ENCODE measurements at places on chromosomes 7 and 10. TPM values are rescaled to one million over a fixed set of nuclear protein-coding genes. Genes with fewer than 3 reads are reported as not detected.

Gene ELAPOR2
- total RNA-seq: 9.5 TPM

Gene EPHA1
- not detected for total RNA-seq

Gene LHFPL3
- total RNA-seq: 0.43 TPM

Gene ZNF736
- total RNA-seq: 5.0 TPM

Gene EGFR
- 12.6 TPM for total RNA-seq

Gene RAPGEF5
- 0.85 TPM for total RNA-seq

Gene FOXL3
- total RNA-seq: not detected

Gene GSAP
- total RNA-seq: 2.1 TPM

GRCh38 chr7:118311121-118311836, 86.8 kb downstream of the ANKRD7 start:
- DNase-seq: peak; percentile 48

- DNase-seq: peak; percentile 73
Measured at GRCh38 chr7:151759591-151760042, 117.3 kb downstream of the PRKAG2 start.

- DNase-seq: no peak
Measured at GRCh38 chr7:17996442-17997223, 31.0 kb downstream of the PRPS1L1 start.

GRCh38 chr10:96089116-96089515, 41.0 kb upstream of the ZNF518A start:
- DNase-seq: no peak

- DNase-seq: no peak
Measured at GRCh38 chr10:121521794-121522556, 76.3 kb downstream of the FGFR2 start.

- no peak for DNase-seq
Measured at GRCh38 chr7:145732521-145732920, 384.1 kb upstream of the CNTNAP2 start.

- peak; percentile 90 for DNase-seq
Measured at GRCh38 chr7:105224884-105225651, 163.7 kb downstream of the SRPK2 start.

DNA sequence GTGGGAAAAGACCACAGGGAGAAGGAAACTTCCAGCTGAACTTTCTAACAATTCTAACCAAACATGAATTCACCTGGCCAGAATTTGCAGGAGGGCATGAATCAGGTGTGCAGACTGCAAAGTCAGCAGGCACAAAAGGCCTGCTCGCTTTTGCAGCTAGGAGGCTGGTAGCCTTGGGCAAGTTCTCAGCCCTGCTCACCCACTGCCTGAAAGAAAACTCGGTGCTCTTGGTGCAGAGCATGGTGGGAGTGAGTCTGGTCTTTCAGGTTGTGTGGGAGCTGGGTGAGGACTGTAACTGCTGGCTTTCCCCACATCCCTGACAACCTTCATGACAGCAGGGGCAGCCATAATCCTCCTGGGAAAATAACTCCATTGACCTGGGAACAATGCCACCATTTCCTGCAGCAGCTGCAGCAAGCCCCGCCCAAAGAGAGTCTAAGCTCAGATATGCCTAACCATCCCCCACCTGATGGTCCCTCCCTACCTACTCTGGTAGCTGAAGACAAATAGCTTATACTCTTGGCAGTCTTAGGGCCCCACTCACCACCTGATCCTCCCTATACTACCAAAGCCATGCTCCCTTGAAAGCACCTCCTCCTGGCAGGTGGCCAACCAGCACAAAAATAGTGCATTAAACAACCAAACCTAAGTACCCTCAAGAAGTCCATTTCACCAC, 31.6 kb downstream of the ZNF117 start:
- no peak for DNase-seq

DNA sequence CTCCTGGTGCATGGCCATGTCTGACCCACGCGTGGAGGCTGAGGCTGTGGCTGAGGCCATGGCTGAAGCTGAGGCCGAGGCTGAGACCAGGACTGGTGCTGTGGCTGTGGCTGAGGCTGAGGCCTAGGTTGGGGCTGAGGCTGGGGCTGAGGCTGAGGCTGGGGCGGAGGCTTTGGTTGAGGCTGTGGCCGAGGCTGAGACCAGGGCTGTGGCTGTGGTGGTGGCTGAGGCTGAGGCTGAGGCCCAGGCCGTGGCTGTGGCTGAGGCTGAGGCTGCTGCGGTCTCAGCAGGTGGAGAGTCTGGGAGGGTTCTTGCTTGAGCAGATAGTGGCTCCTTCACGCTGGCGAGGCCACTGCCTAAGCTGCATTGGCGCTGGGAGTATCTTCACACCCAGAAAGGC, 76.4 kb downstream of the WDR37 start:
- DNase-seq: no peak

GRCh38 chr10:73588656-73589055, 2.5 kb downstream of the USP54 start:
- no peak for DNase-seq

DNA sequence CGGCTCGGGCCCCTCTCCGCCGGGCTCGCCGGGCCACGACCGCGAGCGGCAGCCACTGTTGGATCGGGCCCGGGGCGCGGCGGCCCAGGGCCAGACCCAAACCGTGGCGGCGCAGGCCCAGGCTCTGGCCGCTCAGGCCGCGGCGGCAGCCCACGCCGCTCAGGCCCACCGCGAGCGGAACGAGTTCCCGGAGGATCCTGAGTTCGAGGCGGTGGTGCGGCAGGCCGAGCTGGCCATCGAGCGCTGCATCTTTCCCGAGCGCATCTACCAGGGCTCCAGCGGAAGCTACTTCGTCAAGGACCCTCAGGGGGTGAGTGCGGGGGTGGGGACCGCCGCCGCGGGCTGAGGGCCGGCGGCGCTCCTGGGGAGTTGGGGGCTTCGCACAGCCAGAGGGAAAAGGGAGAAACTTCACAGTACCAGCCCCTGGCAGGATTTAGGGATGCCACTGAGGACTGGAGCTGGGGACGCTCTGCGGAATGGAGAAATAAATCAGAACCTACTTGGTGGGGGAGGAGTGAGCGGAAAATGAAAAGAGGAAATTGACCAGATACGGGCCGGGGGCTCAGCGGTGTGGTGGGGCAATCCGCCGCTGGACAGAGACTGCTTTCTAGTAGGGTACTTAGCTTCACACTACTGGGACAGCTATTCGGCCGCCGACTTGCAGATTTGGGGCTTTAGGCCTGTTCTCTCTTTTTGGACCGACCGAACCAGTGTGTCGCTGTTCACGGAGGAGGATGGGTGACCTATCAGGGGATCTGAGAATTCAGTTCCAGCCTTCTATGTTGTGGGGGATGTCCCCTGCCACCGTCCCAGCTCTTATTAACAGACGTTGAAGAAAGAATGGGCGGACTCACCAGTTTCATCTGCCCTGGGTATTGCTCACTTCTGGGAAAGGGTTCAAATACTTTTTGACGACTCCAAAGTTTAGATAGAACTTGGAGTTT, 669 bp downstream of the PI4K2A start:
- no peak for DNase-seq
